ENCODE measurements at places on chromosomes 16 and 17.

- no peak for DNase-seq
These were observed 21.1 kb downstream of the PIPOX start for GRCh38 chr17:29063992-29064391.

DNA sequence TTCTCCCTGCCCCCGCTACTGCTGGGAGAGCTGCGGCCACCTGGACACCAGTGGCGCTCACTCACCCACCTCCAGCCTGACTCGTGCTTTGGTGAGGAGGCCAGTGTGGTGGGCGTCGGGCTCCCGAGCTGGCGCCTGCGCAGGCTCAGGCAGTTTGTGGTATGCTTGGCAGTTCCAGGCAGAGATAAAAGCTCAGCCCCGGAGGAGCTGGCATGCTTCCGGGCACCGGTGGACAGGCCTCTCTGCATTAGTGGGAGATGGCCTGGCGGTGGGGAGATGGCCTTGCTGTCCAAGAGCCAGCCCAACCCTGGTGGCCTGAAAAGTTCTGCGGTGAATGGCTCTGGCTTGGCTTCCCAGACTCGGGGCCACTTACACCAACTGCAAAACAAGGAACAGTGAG is 4.1 kb downstream of the ADGRG1 start:
- DNase-seq: no peak

DNA sequence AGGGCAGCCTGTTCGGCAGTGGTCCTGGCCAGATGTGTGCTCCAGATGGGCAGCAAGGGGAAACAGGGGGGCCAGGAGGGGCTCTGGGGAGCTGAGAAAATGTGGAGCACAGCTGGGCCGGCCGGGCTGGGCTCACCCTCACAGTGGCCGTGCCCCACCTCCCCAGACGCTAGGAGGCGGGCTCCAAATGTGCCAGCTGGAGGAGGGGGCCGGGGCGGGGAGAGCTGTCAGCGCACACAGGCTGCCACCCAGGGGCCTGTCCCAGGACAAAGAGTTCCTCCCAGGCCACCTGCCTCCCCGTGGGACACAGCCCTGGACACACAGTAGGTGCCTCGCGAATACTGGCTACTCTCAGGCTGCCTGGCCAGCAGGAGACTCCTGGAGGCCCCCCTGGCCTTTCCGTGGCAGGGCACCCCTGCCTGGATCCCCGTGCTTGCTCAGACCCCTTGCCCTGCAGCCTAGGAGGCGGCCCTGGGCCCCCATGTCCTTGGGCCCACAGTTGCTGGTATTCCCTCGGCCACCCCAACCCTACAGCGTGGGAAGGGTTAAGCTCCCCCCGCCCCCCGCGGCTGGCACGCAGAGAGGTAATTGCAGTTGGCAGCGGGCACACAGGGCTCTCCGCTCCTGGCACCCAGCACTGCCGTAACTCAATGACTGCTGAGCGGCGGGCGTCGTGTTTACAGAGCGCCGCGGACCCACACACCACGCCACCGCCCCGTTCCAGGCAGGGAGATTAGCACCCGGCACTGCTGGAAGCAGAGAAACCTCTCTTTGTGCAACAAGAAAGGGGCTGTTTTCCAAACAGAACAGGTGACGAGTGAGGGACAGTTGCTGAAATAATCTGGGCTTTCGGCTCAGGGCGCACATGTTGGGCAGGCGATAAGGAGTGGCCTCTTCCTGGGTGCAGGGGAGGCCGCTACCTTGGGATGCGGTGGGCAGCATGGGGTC is 32.2 kb downstream of the BAHCC1 start:
- DNase-seq: peak; percentile 17

DNA sequence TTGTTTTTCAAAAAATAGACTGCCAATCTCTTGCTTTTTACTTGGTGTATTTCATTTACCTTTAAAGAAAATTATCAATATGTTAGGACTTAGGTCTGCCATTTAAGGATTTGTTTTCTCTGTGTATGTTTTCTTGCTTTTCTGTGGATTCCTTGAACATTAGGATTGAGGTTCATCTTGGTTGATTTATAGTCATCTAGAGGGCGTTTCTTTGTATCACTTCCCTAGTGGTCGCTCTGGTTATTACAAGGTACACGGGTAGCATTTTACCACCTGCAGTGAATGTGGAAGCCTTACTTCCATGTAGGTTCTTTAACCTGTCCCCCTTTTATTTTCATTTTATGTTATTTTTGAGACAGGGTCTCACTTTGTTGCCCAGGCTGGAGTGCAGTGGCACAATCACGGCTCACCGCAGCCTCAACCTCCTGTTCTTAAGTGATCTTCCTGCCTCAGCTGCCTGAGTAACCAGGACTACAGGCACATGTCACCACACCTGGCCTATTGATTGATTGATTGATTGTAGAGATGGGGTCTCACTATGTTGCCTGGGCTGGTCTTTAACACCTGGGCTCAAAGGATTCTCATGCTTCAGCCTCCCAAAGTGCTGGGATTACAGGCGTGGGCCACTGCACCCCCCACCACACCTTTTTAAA is 35.2 kb upstream of the CBX4 start:
- peak; percentile 34 for DNase-seq

GRCh38 chr17:77885678-77886386 is 72.7 kb upstream of the TNRC6C start:
- DNase-seq: no peak

DNA sequence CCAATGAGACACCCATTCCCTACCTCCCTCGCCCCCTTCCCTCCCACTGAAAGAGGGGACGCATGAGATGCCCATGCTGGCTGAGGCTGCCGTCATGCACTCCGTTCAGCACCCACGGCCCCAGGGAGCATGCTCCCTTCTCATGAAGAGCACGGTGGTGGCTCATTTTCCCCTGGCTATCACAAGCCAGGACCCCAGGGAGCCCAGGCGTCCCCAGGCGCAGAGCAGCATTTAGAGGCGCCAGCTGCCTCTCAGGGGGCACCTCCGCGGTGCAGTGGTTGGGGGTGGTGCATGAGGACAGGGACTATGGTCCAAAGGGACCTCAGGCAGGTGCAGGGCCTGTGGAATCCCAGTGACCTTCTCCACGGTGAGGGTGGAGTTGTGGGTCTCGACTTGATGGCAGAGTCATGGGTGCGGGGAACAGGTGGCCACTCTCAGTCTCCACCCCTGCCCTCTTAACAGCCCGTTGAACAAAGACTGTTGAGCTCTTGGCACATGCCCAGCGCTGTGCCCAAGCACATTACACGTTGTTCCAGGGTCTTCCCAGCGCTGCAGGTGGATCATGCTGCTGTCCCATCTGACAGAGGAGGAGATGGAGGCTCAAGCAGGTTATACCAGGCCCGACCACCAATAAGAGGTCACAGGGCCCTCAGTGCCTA is 13.6 kb downstream of the KIF19 start:
- no peak for DNase-seq

DNA sequence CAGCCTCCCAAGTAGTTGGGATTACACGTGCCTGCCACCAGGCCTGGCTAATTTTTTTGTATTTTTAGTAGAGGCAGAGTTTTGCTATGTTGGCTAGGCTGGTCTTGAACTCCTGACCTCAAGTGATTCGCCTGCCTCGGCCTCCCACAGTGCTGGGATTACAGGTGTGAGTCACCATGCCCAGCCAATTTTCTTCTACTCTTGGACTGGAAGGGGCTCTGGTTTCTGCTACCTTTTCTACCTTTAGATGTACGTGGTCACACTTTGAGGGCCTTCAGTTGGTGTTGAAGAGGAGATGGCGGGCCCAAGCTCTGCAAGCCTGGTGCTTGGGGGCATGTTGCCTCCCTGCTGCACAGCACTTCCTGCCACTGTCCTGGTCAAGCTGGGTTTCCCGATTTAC is 173.6 kb downstream of the PRKCA start:
- no peak for DNase-seq

- no peak for DNase-seq
These were observed 80.8 kb downstream of the OMG start for GRCh38 chr17:31216031-31216751.

GRCh38 chr16:24635900-24636610 is 93.4 kb upstream of the TNRC6A start:
- no peak for DNase-seq

- no peak for DNase-seq
These were observed 8.6 kb downstream of the RGS9 start for GRCh38 chr17:65145743-65146142.

- DNase-seq: no peak
These were observed 138.7 kb downstream of the GAS7 start for GRCh38 chr17:10059684-10060211.

DNA sequence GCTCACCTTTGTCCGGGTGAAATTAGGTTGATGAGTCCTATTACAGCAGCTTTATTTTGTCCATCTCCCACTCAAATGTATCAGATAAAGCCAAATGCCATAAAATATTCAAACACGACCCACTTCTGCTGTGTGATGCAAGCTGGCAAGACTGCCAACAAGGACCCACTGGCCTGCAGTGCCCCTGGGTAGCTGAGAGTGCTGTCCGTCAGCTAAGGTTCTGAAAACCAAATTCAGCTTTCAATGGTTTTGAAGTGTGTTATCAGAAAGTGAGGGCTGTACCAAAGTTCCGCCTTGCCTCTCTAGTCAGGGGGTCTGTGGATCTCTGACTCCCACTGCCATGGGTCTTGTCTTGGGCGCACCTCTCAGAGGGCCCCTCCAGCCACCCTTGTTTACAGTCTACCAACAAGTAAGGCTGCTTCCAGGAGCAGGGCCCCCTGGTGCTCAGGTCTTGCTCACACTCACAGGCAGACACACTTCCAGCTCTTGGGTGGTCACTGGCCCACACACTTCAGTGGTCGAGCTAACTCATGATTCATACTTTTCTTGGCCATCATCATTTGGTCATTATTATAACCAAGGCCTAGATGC is 10.5 kb upstream of the CCDC182 start:
- DNase-seq: no peak

GRCh38 chr16:12091569-12092543 is 115.3 kb downstream of the SNX29 start:
- no peak for DNase-seq

GRCh38 chr17:10556301-10557005 is 7.0 kb upstream of the MYH2 start:
- DNase-seq: no peak

GRCh38 chr17:75722076-75722475 is 817 bp downstream of the ITGB4 start:
- DNase-seq: no peak

GRCh38 chr16:75640598-75640997 is 6.9 kb downstream of the KARS1 start:
- no peak for DNase-seq

DNA sequence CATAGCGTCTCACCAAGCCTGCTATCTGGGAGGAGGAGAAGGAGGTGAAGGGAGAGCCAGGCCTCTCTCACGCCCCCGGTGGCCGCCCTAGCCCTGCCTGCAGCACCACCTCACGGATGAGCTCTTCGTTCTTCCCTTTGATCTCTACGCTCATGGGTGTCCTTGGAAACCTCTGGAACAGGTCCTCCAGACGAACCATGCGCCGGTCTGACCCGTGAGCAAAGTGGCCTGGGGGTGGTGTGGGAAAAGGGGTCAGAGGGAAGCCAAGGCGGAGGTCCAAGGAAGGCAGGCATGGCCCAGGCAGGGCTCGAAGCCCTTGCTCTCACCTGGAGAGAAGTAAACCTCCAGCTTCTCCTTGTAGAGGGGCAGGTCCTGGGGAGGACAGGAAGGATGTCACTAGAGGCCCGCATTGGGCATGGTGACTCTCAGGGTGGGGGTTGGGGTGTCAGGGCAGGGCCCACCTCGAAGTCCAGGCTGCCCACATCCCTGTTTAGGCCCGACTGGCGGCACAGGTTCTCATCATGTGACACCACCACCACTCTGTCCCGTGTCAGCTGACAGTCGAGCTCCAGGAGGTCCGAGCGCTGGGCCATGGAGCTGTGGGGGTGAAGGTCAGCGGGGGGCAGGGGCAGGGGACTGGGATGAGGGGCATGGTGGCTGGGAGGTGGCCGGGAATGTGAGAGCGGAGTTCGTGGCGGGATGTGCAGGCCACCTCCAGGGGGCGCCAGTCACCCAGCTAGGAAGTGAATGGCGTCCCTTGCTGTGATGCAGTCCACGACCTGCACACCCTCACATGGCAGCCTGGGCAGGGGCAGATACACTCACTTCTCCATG is 923 bp downstream of the GDPD3 start:
- DNase-seq: no peak

- no peak for DNase-seq
These were observed 10.7 kb upstream of the KCNJ2 start for GRCh38 chr17:70158591-70158990.

- no peak for DNase-seq
These were observed 31.1 kb downstream of the C16orf82 start for GRCh38 chr16:27097800-27098230.

- no peak for DNase-seq
These were observed 21.9 kb downstream of the CNGB1 start for GRCh38 chr16:57949013-57949412.

DNA sequence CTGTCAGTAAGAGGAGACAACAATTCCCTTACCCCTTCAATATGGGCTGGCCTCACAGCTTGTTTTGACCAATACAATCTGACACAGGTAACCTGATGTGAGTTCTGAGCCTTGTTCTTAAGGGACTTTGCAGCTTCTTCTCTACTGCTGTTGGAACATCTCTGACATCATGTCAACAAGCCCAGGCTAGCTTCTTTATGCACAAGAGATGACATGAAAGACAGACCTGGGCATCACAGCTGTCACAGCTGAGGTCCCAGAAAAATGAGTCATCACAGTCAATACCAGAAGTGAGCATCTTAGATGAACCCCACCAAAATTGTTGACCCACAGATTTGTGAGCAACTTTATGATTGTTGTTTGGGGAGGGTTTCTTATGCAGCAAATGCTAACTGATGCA is 431.7 kb upstream of the PSMD7 start:
- no peak for DNase-seq

DNA sequence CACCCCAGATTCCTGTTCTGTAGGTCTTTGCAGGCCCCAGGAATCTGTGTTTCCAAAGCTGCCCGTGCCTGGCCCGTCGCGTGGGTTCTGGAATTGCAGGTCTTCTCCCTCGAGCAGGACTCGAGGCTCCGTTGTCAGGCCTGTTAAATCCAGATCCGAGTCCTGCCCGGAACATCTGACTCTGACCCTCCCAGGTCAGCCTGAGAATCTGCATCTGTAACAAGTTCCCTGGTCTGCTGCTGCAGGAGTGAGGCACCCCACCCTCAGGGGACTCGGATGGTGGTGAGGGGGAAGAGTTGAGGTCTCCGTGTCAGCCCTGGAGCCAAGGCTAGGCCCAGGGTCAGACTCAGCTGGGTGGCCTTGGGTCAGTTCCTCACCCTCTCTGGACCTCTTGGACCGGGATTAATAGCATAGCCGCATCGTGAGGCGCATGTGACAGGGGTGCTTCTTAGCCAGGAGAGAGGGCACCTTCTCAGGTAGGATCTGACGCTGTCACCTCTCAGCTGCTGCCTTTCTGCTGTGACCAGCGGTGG is 8.8 kb downstream of the SPIRE2 start:
- DNase-seq: no peak

- no peak for DNase-seq
These were observed 12.6 kb upstream of the EIF1 start for GRCh38 chr17:41676058-41676419.

- DNase-seq: no peak
These were observed 263.1 kb upstream of the PSMD7 start for GRCh38 chr16:74033441-74033995.

- DNase-seq: peak; percentile 52
These were observed 14.2 kb downstream of the POLR3K start for GRCh38 chr16:38941-39892.
